Activated CD4-positive, alpha-beta T cell treated with anti-CD3 and anti-CD28 coated beads for 4 hours (primary cell): ENCODE measurements at places on chromosomes 2 and 18.
A peak's percentile ranks its signal among the peaks of the same experiment; 100 is the strongest.

- no peak for DNase-seq
Observed at GRCh38 chr18:61549416-61549815, 216.2 kb downstream of the CDH20 start.

DNA sequence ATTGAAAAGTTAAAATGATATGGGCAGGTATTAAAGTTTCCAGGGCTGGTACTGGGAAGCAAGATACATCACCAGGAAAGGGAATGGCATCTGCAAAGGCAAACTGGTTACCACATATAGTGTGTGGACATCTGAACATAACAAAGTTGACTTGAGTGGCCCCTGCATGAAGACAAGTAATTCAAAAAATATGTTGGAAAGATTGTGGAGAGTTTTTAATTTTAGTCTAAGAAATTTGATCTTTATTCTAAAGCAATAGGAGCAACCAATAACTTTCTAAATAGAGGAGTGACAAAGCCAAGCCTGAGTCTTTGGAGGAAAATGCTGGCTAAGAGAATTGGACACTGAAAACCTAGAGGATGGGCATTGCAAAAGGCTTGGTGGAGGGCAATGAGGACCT, 278.2 kb downstream of the ALK start:
- no peak for DNase-seq

GRCh38 chr18:7207366-7207915, 23.4 kb upstream of the LRRC30 start:
- no peak for DNase-seq

- DNase-seq, result no peak
Observed at GRCh38 chr2:160397530-160397865, 96.1 kb downstream of the RBMS1 start.

DNA sequence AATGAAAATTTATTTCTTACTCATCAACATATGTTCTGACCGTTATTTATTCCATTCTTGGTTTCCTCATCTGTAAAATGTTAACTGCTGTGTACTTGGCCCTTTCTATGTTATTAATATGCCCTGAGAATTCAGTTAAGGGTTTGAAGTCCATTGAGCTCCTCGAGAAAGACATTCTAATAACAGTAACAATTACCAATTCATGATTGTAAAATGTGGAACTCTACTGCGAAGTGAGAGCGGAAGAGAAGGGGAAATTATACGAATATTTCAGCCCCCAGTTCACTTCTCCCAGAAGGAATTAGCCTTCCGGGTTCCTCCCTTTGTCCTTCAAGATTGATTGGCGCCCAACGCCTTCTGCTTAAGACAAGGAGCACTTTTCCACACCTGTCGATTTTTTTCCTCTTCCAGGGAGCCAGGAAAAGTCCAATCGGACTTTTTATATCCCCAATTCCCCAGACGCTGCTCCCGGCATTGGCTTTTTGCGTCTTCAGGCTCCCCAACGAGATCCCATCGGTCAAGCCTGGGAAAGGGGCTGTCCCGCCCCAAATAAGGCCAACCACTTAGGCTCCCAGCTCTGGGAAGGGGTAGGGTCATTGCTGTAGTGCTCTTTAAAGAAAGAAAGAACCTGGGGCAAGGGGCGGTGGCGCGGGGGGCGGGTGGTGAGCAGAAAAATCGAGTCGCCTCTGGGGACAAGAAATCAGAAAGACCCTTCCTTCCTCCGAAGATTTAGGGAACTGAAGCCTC, 1.6 kb downstream of the DSC2 start:
- DNase-seq, result no peak

DNA sequence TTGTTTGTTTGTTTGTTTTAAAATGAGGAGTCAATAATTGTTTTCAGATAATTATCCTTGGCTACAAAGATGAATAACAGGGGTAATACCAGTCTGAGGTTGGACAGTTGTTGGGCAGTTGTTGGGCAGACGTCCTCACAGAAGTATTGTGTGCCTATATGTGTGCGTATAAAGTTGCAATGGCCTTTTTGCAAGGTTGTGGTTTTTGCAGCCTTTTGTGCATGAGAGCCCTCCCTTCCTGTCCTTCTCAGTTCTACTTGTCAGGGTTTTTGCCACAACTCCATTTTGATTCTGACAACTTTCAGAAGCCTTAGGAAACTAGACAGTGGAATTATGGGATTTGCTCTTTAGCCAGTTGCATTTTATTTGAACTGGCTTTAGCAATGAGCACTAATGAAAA, 6.0 kb upstream of the STK39 start:
- no peak for DNase-seq

DNA sequence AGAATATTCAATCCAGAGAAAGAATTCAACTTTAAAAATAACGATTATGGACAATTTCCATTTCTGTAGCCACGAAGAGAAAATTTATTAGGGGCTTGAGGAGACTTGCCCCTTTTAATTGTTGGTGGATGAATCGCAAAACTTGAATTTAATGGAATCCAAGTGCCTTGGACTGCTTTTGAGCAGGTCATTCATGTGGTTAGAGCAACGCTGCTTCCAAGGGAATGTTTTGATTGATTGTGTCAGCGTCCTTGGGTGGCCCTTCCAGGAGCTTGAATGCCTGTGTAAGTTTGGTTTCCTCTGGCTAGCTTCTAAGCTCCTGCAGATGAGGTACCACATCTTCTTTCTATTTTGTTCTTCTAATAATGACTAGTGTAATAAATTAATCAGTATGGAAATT, 213.4 kb downstream of the LTBP1 start:
- DNase-seq, result no peak

- DNase-seq, result no peak
Observed at GRCh38 chr2:163878718-163879117, 142.9 kb upstream of the FIGN start.

- no peak for DNase-seq
Observed at GRCh38 chr2:15728245-15728938, 136.7 kb downstream of the DDX1 start.

- DNase-seq, result no peak
Observed at GRCh38 chr2:149084924-149085795, 46.7 kb downstream of the LYPD6B start.

DNA sequence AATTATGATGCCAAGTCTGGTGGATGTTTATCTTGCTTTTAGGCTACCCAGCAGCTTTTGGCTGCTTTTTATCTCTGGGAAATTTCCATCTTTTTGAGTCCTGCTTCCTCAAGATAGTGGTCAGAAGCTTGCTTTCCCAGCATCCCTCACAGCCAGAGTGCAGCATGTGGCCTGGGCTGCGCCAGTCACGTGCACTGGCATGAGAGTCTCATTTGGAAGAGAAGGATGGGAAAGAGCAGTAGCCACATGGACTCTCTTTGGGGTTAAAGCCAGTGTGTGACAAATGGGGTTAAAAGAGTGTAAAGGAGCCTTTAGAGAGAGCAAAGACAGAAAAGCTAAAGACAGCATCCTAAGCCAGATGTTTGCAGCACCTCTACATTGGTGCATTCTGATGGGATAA, 12.7 kb downstream of the GPR39 start:
- no peak for DNase-seq

GRCh38 chr2:215536510-215536909, 100.6 kb upstream of the FN1 start:
- no peak for DNase-seq

GRCh38 chr2:134660626-134661402, 58.0 kb downstream of the TMEM163 start:
- DNase-seq, result no peak

DNA sequence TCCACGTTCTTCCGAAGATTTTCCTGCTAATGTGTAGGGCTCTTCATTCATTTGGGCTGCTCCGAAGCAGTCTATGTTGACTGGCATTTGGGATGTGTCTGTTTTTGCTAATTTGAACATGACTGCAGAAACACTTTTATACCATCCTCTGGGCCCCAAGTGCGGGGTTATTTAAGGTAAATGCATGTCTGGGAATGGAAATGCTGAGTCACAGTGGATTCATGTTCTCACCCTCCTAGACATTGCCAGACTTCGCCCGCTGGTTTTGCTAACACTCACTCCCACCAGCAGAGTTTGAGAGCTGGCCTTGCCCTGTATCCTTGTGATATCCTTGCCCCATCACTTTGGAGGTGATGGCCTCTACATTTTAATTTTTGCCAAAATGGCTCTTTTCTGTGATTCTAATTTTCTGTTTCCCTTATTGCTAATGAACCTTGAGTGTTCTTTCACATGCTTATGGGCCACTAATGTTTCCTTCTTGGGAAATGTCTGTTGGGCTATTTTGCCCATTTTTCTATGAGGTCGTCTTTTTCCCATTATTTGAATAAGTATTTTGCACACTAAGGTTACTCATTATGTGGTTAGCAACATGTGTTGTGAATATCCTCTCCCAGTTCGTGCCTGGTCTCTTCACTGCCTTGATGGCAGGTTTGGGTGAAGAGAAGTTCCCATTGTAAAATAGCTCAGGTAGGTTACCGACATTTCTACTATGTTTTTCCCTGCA, 204.1 kb downstream of the GLI2 start:
- no peak for DNase-seq

- DNase-seq, result no peak
Observed at GRCh38 chr2:23850564-23851256, 76.2 kb downstream of the ATAD2B start.

DNA sequence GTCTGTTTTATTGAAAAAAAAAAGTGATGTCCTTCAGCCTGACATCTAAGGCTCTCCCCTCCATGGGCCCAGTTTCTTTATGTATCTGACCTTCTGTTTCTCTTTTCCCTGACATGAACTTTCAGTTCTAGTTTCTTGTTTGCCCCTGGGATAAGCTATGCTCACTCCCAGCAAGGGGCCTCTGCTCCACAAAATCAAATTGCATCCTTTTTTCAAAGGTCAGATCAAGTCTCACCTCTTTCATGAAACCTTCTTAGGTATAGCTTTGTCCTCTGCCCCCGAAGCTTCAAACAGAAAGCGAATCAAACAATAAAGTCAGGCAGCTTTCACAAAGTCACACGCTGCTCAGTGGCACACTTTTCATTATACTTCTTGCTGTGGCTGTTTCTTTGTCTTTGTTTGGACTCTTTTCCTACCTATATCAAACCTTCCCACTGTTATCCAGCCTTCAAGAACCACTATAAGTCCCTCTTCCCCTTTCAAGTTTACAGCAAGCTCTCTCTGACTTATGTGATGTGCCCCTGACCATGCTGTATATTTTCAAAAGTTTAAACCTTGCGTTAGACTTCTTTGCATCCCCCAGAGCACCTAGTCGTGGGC, 23.3 kb downstream of the MAP3K19 start:
- DNase-seq, result no peak

DNA sequence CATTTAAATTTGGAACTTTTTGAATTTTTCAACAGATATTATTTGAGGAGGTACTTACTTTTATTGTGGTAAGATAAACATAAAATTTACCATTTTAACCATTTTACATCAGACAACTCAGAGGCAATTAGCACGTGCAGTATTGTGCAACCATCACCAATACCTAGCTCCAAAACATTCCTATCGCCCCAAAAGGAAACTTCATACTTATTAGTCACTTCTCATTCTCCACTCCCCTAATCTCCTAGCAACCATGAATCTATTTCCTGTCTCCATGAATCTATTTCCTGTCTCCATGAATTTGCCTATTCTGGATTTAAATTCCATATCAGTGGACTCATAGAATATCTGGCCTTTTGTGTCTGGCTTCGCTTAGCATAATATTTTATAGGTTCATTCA, 69.9 kb upstream of the FAM136A start:
- no peak for DNase-seq

DNA sequence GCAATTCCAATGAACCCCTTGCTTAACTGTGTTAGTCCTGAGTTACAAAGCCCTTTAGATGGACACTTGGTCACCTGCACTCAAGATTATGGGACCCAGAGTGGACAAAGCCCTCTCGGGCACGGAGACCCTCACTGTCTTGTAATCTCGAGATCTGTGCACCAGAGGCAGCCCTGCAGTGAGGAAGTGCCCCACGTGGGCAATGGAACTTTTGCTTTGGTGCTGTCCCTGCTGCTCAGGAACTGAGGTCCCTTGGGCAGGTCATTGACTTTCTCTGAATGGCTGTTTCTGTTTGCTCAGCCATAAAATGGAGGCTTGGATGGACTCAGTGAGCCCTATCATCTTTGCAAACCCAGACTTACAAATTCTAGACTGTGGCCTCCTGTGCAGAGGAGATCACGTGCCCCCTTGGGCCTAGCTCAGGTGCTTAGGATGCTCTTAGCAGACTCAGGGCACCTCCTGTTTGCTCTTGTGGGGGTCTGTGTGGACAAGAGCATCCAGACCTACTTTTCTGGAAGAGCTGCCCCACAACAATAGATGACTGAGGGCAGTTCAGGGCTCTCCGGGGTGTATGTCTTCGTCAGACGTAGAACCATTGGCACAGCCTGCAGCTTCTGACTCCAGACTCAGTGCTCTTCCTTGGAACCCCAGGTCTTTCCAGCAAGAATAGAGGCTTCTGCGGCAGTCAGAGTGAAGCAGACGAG, 94.5 kb upstream of the HS6ST1 start:
- no peak for DNase-seq

- DNase-seq, result no peak
Observed at GRCh38 chr2:241855888-241856422, 2.7 kb downstream of the PDCD1 start.

DNA sequence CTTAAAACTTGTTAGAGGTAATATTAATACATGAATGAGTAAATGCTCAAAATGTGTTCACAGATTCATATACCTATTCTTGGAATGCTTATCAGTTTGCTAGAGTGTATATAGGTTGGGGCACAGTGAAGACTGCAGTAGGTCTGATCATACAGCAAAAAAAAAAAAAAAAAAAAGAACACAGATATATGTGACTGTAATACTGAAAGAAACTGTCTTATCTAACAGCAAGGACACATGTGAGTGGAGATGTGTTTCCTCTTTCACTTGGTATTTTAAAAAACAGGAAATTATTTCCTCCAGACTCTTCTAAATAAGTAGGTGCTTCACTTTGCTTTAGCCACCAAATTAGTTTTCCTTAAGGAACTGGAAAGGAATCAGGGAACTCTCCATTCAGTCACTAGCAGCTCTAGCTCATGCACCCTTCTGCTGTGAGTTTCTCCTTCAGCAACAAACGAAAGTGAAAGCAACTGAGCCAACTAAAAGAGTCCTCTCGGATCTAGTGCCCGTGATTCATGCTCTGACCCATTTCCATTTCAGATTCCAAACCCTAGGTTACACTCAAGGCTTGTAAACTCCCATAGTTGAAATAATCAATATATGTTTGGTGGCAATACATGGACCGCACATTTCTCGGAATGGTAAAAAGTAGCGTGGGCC, 98.5 kb downstream of the DSEL start:
- DNase-seq, result peak; percentile 7

DNA sequence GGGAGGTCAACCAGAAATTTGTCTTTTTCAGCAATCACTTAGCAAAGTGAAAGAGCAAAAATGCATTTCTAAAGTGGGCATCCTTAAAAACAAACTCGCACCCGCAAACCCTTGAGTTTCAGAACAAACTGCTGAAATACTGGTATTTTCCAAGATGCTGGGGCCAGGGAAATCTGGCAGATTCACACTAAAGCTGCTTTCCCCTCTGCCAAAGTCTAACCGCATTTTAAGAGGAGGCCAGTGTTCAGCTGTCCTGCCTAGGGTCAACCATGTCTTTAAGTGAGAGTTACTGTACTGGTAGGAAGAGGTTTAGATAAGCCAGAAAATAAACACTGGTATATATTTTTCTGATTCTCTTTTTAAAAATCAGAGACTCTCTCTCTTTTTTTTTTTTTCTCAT, 55.9 kb downstream of the ACVR1 start:
- DNase-seq, result no peak
